Activated CD4-positive, alpha-beta T cell treated with anti-CD3 and anti-CD28 coated beads for 36 hours (primary cell): ENCODE measurements at places on chromosomes 1 and 21. TPM values are rescaled to one million over a fixed set of nuclear protein-coding genes. Genes with fewer than 3 reads are reported as not detected.

DNA sequence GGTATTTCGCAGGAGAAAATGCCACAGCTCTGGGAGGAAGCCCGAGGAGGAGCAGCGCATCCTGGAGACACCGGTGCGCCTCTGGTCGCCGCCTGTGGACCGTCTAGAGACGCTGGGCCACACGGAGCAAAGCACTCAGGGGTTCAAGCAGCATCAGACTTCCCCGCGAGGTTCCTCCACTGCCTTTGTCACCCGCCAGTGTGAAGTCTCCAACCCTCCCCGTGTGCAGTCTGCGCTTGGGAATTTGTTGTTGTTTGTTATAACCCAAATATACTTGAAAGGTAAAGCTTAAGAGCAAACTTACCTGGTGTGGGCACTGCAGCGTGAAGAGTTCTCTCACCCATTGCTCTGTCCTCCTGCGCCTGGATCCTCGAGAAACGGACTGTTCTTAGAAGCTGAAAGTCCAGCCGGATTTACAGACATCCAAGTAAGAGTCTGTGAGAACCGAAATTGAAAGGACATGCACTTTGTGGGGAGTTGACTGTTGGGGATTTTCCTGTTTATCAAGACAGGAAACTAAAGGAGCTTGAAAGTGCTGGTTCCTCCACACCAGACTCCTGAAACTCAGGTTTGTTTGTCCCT lies at the start of gene GBP4:
Gene GBP4 (minus strand): TSS at position 452 of the 582 bp plus-strand sequence. CDS start 108 bp downstream, at position 344.
- peaks cover 73% of the 10 kb centered on the region for H3K4me1 ChIP-seq
- peak within 1 kb of the TSS; percentile 83 for H3K4me3 ChIP-seq
- peak; percentile 63 for DNase-seq
- H3K27me3 ChIP-seq, result no peaks in the 10 kb centered on the region
- peak within 1 kb of the TSS; percentile 98 for H3K27ac ChIP-seq

- peaks cover 2% of the 10 kb centered on the region for H3K27me3 ChIP-seq
- no peak for DNase-seq
- H3K36me3 ChIP-seq, result no peaks in the 10 kb centered on the region
- no peak overlapping the region for H3K27ac ChIP-seq
- H3K4me1 ChIP-seq, result no peaks in the 10 kb centered on the region
These were observed 39.6 kb upstream of the ARHGAP29 start for GRCh38 chr1:94276988-94277434.

DNA sequence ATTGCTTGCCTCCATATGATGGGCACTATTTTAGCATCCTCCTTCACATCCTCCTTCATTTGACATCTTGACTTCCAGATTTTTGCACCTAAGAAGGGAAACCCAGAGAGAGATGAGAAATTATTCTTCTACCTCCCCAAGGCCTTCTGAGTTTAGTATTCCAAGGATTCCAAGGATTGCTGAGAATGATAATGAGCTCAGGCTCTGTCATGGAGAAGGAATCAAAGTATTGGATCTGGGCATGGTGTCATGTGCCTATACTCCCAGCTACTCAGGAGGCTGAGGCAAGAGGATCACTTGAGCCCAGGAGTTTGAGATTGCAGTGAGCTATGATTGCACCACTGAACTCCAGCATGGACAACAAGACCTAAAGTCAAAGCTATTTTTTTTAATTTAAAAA lies 26.6 kb upstream of the ZNF281 start:
- H3K4me1 ChIP-seq, result peaks cover 15% of the 10 kb centered on the region
- peaks cover 2% of the 10 kb centered on the region for H3K27me3 ChIP-seq
- DNase-seq, result no peak

Gene CFHR1
- total RNA-seq, result not detected

Gene CASQ1
- total RNA-seq, result not detected

DNA sequence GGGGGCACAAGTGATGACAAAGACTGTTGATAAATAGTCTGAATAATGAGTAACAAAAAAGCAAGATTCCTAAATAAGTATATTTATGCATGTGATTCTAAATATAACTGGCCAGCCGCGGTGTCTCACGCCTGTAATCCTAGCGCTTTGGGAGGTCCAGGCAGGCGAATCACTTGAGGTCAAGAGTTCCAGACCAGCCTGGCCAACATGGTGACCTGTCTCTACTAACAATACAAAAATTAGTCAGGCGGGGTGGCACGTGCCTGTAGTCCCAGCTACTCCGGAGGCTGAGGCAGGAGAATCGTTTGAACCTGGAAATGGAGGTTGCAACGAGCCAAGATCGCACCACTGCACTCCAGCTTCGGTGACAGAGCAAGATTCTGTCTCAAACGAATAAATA lies 161.5 kb downstream of the TOMM20 start:
- H3K27ac ChIP-seq, result no peak overlapping the region
- H3K36me3 ChIP-seq, result peaks cover 13% of the 10 kb centered on the region
- H3K27me3 ChIP-seq, result no peaks in the 10 kb centered on the region
- peak; percentile 2 for DNase-seq
- peaks cover 74% of the 10 kb centered on the region for H3K4me1 ChIP-seq
- no peak overlapping the region for H3K4me3 ChIP-seq

DNA sequence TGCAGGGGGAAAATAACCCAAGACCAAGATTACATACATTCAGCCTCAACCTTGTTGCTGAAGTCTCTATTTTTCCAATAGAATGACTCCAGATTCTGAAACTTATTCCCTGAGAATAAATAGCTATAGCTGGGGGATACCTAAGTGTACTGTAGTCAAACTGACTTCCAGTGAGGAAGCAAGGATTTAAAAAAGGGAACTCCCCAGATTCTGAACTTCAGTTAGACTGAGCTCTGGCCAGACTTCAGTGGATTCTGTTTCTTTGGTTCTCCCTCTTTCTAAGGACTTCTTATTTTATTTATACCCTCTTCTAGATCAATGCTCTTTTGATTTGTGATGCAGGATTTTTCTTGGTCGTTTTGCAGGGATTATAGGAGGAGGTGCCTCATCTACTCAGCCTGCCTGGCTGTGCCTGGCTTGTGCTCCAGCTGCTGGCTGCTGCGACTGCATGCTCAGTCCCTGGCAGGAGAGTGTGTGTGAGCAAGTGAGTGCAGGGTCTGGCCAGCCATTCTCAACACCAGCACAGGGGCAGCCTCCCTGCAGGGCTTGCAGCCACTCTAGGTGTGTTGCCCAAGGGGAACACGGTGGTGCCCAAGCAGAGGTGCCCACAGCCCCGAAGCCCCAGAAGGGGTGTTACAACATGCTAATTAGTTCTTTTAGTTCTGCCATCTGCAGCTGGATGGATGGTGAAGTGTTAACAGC lies 43.0 kb downstream of the SPATA17 start:
- H3K36me3 ChIP-seq, result no peaks in the 10 kb centered on the region
- DNase-seq, result no peak
- H3K27me3 ChIP-seq, result peaks cover 4% of the 10 kb centered on the region
- H3K4me3 ChIP-seq, result no peak overlapping the region

Gene BMP8B
- 0.21 TPM for total RNA-seq

Gene DMBX1
- 0.05 TPM for total RNA-seq

DNA sequence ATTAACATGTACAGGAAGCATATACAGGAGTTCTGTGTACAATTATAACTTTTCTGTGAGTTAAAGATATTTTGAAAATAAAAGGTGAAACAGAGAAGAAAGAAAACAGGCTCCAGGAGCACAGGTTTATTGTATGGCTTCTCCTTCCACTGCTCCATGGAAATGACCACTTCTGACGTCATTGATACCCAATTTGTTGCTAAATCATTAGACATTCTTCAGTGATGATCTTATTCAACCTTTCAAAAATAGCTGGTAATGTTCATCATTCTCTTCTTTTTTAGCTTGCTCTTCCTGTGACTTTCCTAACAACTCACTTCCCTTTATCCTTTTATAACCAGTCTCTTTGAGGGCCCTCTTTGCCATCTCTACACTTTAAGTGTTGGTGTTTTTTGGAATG lies 77.8 kb downstream of the KCNK2 start:
- no peaks in the 10 kb centered on the region for H3K4me1 ChIP-seq
- H3K36me3 ChIP-seq, result no peaks in the 10 kb centered on the region
- H3K4me3 ChIP-seq, result no peak overlapping the region
- no peak overlapping the region for H3K27ac ChIP-seq
- H3K27me3 ChIP-seq, result no peaks in the 10 kb centered on the region
- DNase-seq, result no peak

DNA sequence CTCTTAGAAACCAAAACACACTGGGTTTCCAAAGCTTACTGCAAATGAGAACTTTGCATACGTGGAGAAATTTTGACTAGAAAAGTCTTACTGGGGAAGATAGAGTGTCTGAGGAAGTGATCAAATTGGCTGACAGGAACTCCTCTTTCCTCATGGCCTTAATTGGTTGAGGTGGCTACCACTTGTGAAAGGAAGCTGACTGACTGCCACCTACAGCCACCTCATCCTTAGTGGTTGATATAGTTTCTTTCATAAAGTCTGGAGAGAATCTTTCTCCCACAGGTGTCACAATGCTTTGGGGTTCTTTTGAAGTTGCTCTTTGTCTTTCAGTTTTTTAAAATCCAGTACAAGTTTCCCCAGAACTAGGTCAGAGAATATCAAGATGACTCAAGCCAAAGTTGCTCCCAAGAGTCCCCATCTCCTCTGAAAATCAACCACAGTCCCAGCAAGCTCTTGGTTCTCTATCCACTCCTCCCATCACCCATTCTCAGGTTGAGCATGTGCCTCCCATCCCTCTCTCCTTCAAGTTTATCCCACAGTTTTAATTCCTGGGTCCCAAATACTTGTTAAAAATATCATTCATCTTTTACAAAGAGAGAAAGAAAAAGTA lies 43.3 kb downstream of the GPR88 start:
- H3K27me3 ChIP-seq, result peaks cover 3% of the 10 kb centered on the region
- H3K4me3 ChIP-seq, result no peak overlapping the region
- peaks cover 8% of the 10 kb centered on the region for H3K4me1 ChIP-seq

- no peaks in the 10 kb centered on the region for H3K4me1 ChIP-seq
- DNase-seq, result no peak
- H3K4me3 ChIP-seq, result no peak overlapping the region
- peaks cover 18% of the 10 kb centered on the region for H3K27me3 ChIP-seq
- no peaks in the 10 kb centered on the region for H3K36me3 ChIP-seq
- no peak overlapping the region for H3K27ac ChIP-seq
These were observed 117.7 kb upstream of the ETS2 start for GRCh38 chr21:38688068-38688467.

Gene SLC9C2
- not detected for total RNA-seq

- H3K36me3 ChIP-seq, result no peaks in the 10 kb centered on the region
- DNase-seq, result peak; percentile 39
- peaks cover 19% of the 10 kb centered on the region for H3K4me1 ChIP-seq
- H3K4me3 ChIP-seq, result peak overlapping the region; percentile 68
These were observed 826 bp downstream of the TRIM17 start for GRCh38 chr1:228415853-228416216.

Gene TMEM51
- not detected for total RNA-seq
